ENCODE measurements at places on chromosomes 5 and 9. TPM values are rescaled to one million over a fixed set of nuclear protein-coding genes. Genes with fewer than 3 reads are reported as not detected.

The FCN1 gene
- total RNA-seq, result not detected

The SARDH gene
- total RNA-seq, result 0.06 TPM

The TRIP13 gene
- 54.2 TPM for total RNA-seq

The PLAC8L1 gene
- not detected for total RNA-seq

The HSPB3 gene
- total RNA-seq, result 25.8 TPM

The FAT2 gene
- 0.06 TPM for total RNA-seq

The LAMC3 gene
- total RNA-seq, result 0.49 TPM

The TXNDC8 gene
- not detected for total RNA-seq

The GPX3 gene
- total RNA-seq, result 380 TPM

The RECK gene
- 16.7 TPM for total RNA-seq

The CBY3 gene
- total RNA-seq, result not detected

The RICTOR gene
- 11.9 TPM for total RNA-seq

The COL27A1 gene
- total RNA-seq, result 1.3 TPM

The C5orf58 gene
- not detected for total RNA-seq

The PIP5K1B gene
- not detected for total RNA-seq

The SLC6A19 gene
- not detected for total RNA-seq

The COL23A1 gene
- 0.08 TPM for total RNA-seq

The QRFP gene
- total RNA-seq, result not detected

The CRHBP gene
- total RNA-seq, result not detected

The DOCK8 gene
- 0.15 TPM for total RNA-seq

The FBLL1 gene
- not detected for total RNA-seq

The TAF11L7 gene
- total RNA-seq, result not detected

The NTRK2 gene
- total RNA-seq, result 0.39 TPM

The FBXO4 gene
- total RNA-seq, result 12.8 TPM

The JAKMIP2 gene
- total RNA-seq, result 8.4 TPM

The TAF11L9 gene
- total RNA-seq, result not detected

The GARNL3 gene
- 1.1 TPM for total RNA-seq

The IGFBPL1 gene
- 0.58 TPM for total RNA-seq

The LCNL1 gene
- total RNA-seq, result not detected

The RHOBTB3 gene
- total RNA-seq, result 134 TPM

The NR4A3 gene
- 0.06 TPM for total RNA-seq

The IL4 gene
- not detected for total RNA-seq

The SPATA31E1 gene
- total RNA-seq, result not detected

The ENHO gene
- 1.9 TPM for total RNA-seq

The SHOC1 gene
- 1.5 TPM for total RNA-seq

The GRAMD2B gene
- total RNA-seq, result not detected

The PCDHB2 gene
- 26.2 TPM for total RNA-seq

The PRSS3 gene
- not detected for total RNA-seq

The NUTM2F gene
- total RNA-seq, result not detected

The GPR150 gene
- not detected for total RNA-seq

The SHC3 gene
- total RNA-seq, result 0.02 TPM

The BAAT gene
- total RNA-seq, result not detected

The ASPN gene
- not detected for total RNA-seq

Measured in H4 (cell line).